ENCODE measurements at places on chromosomes 6 and 20.

GRCh38 chr20:34015401-34016335, 22.0 kb downstream of the RALY start:
- DNase-seq, result no peak

DNA sequence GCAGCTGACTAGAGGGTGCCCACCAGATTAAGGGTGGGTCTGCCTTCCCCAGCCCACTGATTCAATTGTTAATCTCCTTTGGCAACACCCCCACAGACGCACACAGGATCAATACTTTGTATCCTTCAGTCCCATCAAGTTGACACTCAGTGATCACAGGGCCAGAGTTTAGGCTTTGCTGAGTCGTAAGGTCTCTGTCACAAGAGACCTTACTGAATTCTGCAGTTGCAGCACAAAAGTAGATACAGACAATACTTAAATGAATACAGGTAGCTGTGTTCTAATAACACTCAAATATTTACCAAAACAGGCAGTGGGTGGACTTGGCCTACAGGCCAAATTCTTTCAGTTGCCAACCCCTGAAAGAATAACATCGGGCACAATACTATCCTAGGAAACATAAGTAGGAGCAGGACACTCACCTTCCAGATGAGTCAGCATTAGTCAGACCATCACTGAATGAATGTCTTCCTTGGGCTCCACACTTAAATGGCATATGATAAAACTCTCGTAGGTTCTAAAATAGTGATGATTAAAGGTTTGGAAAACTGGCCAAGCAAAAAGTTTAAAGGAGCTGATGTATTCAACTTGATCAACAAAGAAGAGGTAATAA, 190.0 kb downstream of the UBE3D start:
- no peak for DNase-seq

DNA sequence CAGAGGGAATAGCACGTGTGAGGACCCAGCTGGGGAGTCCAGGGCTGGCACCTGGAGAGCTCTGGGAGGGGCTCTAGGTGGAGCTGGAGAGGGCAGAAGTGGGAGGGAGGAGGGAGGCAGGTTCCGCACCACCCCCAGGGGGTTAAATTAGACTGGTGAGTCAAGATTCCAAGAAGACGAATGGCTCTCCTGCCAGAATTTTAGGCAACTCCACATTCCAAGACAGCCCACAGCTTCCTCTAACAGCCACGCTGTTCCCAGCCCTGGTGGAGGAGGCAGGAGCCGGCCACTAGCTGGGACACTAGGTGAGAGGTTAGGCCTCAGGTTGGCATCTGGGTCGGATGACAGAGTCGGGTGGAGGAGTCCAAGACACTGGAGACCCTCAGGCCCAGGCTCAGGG, 60.2 kb downstream of the TFAP2C start:
- DNase-seq, result no peak

GRCh38 chr20:3304456-3304855, 65.5 kb upstream of the SLC4A11 start:
- DNase-seq, result no peak

DNA sequence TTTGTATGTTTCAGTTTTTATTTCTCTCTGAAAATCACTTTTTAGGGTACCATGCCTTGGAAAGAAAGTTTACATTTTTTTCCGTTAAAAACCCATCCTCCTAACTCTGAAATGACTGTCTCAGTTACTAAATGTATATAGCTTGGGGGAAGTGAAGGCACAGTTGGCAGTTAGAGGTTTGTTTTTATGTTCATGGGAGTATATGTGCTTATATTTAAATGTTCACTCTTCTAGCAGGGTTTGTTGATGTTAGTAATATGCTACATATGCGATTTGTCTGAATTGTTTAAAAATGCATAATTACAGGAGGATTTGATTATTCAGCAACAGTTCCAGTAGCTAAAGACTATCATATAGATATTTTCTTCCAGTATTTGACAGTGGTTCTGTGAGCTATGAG, 31.1 kb downstream of the CDKAL1 start:
- DNase-seq, result no peak

GRCh38 chr6:17721671-17722070, 14.9 kb upstream of the NUP153 start:
- DNase-seq, result peak; percentile 39

DNA sequence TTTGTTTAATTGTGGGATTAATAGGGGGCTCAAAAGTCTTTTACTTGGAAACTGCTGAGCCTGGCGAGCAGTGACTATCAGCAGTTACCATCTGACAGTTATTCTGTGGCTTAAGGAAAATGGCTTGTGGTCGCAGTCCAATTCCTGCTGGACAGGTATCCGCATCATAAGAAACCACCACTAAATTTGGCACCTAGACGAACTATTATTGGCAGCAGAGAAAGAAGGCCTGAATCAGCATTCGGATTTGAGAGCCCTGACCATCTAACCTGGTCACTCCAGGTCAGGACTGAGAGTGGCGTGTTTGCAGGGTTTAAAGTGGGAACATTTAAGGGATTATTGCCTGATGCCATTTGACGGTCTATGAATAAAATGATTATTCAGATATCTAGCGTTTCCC, 146.4 kb downstream of the RPS12 start:
- no peak for DNase-seq

GRCh38 chr6:109453594-109454495, 1.7 kb downstream of the MICAL1 start:
- DNase-seq, result peak; percentile 79

- DNase-seq, result no peak
Measured at GRCh38 chr6:35725721-35726438, 11.0 kb upstream of the ARMC12 start.

GRCh38 chr6:158625881-158626305, 18.6 kb downstream of the DYNLT1 start:
- no peak for DNase-seq

- no peak for DNase-seq
Measured at GRCh38 chr20:57308451-57309271, 20.9 kb upstream of the SPO11 start.

All from SK-N-DZ (cell line).